ENCODE measurements at places on chromosomes 2 and 18.
A peak's percentile ranks its signal among the peaks of the same experiment; 100 is the strongest.

DNA sequence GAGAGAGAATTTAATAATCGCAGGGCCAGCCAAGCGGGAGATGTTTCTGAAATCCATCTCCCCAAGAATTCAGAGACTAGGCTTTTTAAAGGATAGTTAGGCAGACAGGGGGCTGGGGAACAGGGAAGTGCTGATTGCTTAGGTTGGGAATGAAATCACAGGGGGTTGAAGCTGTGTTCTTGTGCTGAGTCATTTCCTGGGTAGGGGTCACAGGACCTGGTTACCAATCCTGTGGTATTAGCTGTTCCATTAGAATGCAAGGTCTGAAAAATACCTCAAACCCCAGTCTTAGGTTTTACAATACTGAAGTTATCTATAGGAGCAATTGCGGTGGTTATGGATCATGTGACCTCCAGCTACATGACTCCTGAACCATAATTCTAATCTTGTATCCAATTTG, 4.6 kb downstream of the SP140 start:
- DNase-seq, result no peak
- no peak overlapping the region for H3K4me3 ChIP-seq
- peaks cover 9% of the 10 kb centered on the region for H3K36me3 ChIP-seq
- peaks cover 23% of the 10 kb centered on the region for H3K4me1 ChIP-seq

DNA sequence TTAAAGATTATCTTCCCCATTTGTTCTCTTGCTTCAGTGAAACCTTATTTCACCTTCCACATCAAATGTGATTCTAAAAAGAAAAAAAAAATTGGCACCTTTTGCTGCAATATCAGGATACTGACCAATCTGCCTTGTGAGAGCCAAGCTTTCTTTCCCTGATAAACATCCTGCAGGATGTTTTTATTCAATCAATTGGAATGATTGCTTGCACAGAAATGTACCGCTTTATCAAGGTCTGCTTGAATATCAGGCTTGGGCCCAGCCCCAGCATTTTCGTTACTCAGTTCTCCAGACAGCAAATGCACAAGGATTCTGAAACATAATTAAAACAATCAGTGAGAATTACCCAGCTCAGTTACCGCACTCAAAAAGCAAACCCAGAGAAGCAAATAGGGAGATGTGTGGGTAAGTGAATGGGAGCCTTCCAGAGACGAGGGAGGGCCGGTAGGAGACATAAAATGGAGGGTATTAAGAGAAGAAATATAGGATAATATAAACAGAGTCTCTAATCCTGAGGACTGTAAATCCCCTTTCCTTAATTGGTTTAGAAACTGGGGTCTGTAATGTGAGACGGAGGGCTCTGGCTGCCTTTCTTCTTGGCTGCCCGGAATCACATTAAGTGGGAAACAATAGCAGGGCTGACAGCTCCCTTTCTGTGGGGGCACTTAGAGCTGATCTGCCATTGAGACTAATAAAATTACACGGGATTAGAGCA, 291.8 kb downstream of the ICOS start:
- DNase-seq, result no peak
- H3K27me3 ChIP-seq, result peaks cover 9% of the 10 kb centered on the region
- no peaks in the 10 kb centered on the region for H3K36me3 ChIP-seq
- H3K4me3 ChIP-seq, result no peak overlapping the region

- no peaks in the 10 kb centered on the region for H3K4me1 ChIP-seq
- no peak overlapping the region for H3K4me3 ChIP-seq
- H3K36me3 ChIP-seq, result no peaks in the 10 kb centered on the region
- no peak for DNase-seq
Measured at GRCh38 chr2:238873841-238874240, 26.0 kb downstream of the TWIST2 start.

- H3K36me3 ChIP-seq, result peaks cover 12% of the 10 kb centered on the region
- no peak for DNase-seq
- no peak overlapping the region for H3K27ac ChIP-seq
- H3K4me3 ChIP-seq, result no peak overlapping the region
- no peaks in the 10 kb centered on the region for H3K27me3 ChIP-seq
Measured at GRCh38 chr2:43402002-43402401, 175.6 kb upstream of the ZFP36L2 start.

GRCh38 chr2:85309699-85310321, 18.0 kb downstream of the TGOLN2 start:
- peaks cover 26% of the 10 kb centered on the region for H3K4me1 ChIP-seq
- peaks cover 9% of the 10 kb centered on the region for H3K36me3 ChIP-seq
- peak overlapping the region; percentile 63 for H3K27ac ChIP-seq
- peak overlapping the region; percentile 42 for H3K4me3 ChIP-seq
- DNase-seq, result no peak
- peaks cover 3% of the 10 kb centered on the region for H3K27me3 ChIP-seq

DNA sequence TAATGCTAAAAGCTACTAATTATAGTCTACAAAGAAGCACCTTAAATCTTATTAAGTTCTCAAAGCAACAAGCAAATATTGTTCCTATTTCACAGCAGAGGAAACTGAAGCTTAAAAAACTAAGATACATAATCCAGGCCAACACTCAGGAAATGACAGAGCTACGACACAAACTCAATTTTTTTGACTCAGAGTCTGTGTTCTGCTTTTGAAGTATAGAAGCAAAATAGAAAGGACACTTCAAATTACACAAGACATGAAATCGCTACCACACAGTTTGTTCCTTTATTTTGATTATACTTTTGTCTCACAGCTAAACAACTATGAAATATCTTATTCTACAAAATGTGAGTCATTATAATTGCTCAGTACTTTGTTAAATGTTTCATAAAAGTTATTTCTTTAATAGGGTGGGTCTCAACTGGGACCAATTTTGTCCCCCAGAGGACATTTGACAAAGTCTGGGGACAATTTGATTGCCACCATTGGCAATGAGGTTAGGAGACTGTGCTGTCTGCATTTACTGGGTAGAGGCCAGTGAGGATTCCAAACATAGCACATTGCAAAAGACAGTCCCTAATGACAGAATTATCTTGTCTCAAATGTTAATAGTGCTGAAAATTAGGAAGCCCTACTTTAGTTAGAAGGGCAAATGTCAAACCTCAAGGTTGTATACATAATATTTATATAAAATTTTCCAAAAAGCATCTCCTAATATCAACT, 101.5 kb upstream of the GRB14 start:
- H3K27ac ChIP-seq, result no peak overlapping the region
- DNase-seq, result no peak
- H3K4me1 ChIP-seq, result no peaks in the 10 kb centered on the region
- no peak overlapping the region for H3K4me3 ChIP-seq

- no peak for DNase-seq
- no peaks in the 10 kb centered on the region for H3K4me1 ChIP-seq
- H3K4me3 ChIP-seq, result no peak overlapping the region
- H3K27me3 ChIP-seq, result no peaks in the 10 kb centered on the region
- peaks cover 57% of the 10 kb centered on the region for H3K36me3 ChIP-seq
Measured at GRCh38 chr2:239073270-239073669, 225.4 kb downstream of the TWIST2 start.

- no peaks in the 10 kb centered on the region for H3K27me3 ChIP-seq
- no peak overlapping the region for H3K27ac ChIP-seq
- no peaks in the 10 kb centered on the region for H3K36me3 ChIP-seq
Measured at GRCh38 chr2:38446418-38446817, 69.3 kb upstream of the ATL2 start.

DNA sequence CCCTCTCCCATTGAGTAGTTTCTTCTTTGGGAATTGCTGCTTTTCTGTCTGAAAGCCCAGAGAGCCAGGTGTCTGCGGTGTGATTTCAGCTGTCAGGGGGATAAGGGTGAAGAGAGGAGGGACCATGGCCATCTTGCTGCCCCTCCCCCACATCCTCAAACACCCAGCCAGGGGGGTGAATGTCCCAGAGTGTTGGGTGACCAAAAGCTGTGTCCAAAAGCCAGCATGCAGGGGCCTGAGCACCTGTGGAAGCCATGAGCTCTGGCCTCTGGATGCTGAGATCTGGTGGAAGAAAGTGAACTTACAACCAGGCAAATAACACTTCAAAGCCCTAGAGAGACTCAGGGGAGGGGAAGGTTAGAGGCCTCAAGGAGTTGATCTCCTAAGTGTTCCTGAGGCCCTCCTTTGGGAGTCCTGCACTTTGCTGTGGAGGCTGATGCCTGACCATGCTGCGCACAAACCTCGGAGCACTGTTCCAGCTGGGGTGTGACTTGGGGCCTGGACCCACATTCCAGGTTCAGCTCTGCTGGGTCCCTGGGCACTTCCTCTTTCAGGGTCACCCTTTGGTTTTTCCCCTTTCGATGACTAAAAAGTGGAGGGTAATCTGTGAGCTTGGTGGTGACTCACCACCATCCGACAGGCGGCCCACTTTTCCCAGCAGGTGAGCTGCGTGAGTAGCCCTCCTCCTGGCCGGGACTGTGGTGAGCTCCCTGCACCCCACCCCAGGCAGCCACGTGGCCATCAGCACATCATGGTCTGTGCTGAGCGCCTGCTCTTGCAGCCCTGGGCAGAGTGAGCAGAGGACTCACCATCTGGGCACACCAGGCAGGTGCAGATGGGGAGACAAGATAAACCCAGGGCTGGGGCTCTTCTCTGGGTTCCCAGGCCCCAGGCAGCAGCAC, 66.8 kb upstream of the FOSL2 start:
- no peak for DNase-seq
- H3K27ac ChIP-seq, result no peak overlapping the region
- no peak overlapping the region for H3K4me3 ChIP-seq
- no peaks in the 10 kb centered on the region for H3K4me1 ChIP-seq
- no peaks in the 10 kb centered on the region for H3K27me3 ChIP-seq

- no peaks in the 10 kb centered on the region for H3K4me1 ChIP-seq
- H3K27me3 ChIP-seq, result no peaks in the 10 kb centered on the region
- H3K36me3 ChIP-seq, result no peaks in the 10 kb centered on the region
- DNase-seq, result no peak
Measured at GRCh38 chr18:41022484-41022883, 932.5 kb upstream of the PIK3C3 start.

GRCh38 chr18:55102958-55103456, 143.7 kb upstream of the CCDC68 start:
- no peaks in the 10 kb centered on the region for H3K36me3 ChIP-seq
- no peak overlapping the region for H3K27ac ChIP-seq
- no peak overlapping the region for H3K4me3 ChIP-seq
- H3K27me3 ChIP-seq, result no peaks in the 10 kb centered on the region
- DNase-seq, result no peak

DNA sequence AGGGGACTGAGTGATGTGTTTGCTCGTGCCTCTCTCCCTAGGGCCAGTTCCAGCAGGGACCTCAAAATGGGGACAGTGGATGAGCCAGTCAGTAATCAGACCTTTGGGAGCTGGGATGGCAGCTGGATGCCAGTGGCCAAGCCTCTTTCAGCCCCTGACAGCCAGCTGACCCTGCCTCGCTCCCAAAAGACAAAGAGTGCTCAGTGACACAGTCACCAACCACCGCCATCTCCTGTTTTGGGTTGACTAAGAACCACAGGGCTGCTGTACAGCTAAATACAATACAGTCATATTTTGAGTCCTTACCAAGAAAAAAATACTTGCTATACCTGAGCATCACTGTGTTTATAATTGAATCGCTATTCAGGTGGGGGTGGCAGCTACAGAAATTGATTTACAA, 75.7 kb downstream of the POU3F3 start:
- DNase-seq, result no peak
- H3K36me3 ChIP-seq, result no peaks in the 10 kb centered on the region
- H3K27ac ChIP-seq, result no peak overlapping the region
- no peak overlapping the region for H3K4me3 ChIP-seq
- H3K27me3 ChIP-seq, result peaks cover 7% of the 10 kb centered on the region
- no peaks in the 10 kb centered on the region for H3K4me1 ChIP-seq

DNA sequence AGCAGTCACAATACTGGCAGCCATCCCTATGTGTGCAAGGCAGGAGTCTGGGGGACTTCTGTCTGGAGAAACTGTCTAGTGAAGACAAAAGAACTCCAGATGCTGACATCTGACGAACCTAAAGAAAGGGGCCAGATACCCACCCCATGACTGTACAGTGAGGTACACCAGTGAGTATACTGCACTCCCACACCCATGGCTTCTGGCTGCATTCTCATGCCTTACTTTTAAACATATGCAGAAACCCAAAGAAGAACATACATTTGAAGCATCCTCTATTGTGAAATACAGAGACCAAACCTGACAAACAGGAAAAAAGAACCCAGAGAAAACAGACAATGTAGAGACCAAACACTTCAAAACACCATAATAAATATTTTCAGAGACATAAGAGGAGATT, 102.2 kb downstream of the ACTR3 start:
- no peak for DNase-seq
- H3K27me3 ChIP-seq, result peaks cover 2% of the 10 kb centered on the region
- H3K27ac ChIP-seq, result no peak overlapping the region
- H3K36me3 ChIP-seq, result no peaks in the 10 kb centered on the region
- H3K4me3 ChIP-seq, result no peak overlapping the region

DNA sequence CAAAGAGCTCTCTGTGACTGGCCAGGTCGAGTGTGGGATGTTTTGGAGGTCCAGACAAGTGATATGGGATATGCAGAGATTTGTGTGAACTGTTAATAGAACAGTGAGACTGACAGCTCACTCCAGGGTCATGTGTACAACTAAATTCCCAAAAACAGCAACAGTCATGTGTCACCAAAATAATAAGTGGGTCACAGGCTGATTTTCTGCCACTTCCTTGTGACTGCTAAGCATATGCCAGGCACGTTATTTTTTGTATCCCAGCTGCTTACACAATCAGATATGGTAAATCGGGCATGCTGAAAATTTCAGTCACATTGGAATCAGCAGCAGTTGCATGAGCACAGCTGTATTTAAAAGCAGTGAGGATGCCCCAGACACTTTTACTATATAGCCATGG, 198.7 kb downstream of the PTGR3 start:
- no peaks in the 10 kb centered on the region for H3K36me3 ChIP-seq
- DNase-seq, result no peak
- no peaks in the 10 kb centered on the region for H3K4me1 ChIP-seq
- H3K27me3 ChIP-seq, result no peaks in the 10 kb centered on the region

DNA sequence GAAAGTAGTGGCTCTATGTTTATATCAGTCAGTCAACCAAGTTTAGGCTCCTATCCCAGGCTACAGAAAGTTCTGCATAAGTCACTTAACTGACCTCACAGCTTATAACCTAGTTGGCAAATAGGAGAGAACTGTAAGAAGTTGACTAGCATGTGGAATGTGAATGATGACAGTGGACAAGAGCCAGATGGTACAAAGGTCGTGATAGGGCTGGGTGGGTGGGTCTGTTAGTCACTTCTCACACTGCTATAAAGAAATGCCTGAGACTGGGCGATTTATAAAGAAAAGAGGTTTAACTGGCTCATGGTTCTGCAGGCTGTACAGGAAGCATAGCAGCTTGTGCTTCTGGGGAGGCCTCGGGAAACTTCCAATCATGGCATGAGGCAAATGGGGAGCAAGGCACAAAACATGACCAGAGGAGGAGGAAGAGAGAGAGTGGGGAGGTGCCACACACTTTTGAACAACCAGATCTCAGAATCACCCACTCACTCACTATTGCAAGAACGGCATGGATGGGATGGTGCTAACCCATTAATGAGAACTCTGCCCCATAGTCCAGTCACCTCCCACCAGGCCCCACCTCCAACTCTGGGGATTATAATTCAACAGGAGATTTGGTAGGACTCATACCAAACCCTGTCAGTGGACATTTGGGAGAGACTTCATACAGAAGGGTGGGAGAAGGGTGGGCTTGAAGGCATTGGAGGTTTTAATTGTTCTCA, 68.8 kb downstream of the LTBP1 start:
- H3K4me3 ChIP-seq, result no peak overlapping the region
- no peak for DNase-seq
- H3K27me3 ChIP-seq, result no peaks in the 10 kb centered on the region
- H3K4me1 ChIP-seq, result no peaks in the 10 kb centered on the region
- H3K27ac ChIP-seq, result no peak overlapping the region
